NCI-H1930 (cell line): ENCODE measurements at places on chromosomes 13 and 19.

DNA sequence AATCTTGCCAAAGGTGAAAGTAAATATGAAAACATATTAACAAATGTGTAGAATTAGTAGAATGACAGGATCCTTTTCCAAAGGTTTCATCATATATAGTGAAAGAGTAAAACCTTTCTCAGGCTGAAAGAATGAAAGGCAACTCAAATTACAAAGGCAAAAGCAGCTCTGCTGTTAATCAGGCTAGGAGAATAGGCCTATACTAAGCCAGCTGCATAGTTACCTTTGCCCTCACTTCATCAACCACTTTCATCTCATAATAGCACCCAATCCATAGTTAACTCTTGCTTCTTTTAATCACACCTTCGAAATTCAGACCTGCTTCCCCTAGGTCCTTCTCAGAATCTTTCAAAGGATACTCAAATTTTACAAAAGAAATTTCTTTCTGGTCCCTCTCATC, 1167.6 kb upstream of the ATXN8OS start:
- DNase-seq: no peak

DNA sequence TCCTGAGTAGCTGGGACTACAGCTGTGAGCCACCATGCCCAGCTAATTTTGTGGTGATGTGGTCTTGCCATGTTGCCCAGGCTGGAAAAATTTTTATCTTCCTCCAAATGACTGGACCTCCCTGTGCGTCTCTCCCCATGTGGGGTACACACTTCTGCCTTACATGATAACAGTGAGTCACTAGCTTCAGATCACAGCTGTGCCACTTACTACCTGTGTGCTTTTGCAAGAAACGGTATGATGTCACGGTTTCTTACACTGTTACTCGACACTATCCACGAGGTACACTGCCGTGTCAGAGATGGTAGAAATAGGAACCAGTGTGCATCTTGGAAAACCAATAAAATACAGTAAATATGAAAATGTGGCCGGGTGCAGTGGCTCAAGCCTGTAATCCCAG, 17.5 kb upstream of the ZNF414 start:
- no peak for DNase-seq

DNA sequence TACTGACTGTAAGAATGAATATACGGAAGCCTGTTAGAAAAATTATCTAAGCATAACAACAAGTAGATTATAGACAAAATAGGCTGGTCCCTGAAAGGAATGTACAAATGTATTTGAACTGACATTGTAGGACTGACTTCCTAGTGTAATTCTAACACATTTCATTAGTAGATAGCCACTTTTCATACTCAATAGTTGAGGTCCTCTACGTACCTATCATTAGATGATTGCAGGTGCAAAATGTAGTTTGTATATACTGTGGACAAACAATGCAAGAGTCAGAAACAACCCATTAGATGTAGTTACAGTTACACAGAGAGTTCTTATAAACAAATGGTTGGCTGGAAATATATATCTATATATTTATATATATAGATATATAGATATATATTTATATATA, 402.3 kb upstream of the SLITRK6 start:
- DNase-seq: no peak

DNA sequence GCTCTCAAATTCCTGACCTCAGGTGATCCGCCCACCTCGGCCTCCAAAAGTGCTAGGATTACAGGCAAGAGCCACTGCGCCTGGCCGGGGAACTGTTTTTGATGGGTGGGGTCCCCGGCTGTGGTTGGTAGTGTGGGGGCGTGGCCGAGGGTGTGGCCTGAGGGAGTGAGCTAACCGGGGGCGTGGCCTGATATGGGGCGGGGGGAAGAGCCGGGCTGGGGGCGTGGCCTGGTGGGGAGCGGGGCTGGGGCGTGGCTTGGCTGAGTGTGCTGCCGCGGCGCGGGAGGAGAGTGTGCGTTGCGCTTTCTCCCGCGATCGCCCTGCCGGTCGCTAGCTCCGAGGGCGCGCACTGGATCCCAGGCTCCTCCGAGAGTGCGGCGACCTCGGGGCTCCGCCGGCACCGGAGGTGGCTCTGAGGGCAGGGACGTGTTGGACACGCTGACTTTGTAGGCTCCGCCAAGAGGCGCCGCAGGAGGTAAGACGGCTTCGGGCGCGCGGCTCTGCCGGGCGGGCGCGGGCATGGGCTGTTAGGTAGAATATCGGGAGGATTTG, at the start of gene SPATA13:
Gene SPATA13 (plus strand): TSS at position 263 of the 552 bp plus-strand sequence. CDS start 62,210 bp downstream, outside the sequence.
- peak; percentile 91 for DNase-seq

- peak; percentile 35 for DNase-seq
Observed at GRCh38 chr19:19145684-19146608, 7.7 kb upstream of the TMEM161A start.

GRCh38 chr13:113742000-113742441, 17.0 kb upstream of the TMEM255B start:
- DNase-seq: no peak

DNA sequence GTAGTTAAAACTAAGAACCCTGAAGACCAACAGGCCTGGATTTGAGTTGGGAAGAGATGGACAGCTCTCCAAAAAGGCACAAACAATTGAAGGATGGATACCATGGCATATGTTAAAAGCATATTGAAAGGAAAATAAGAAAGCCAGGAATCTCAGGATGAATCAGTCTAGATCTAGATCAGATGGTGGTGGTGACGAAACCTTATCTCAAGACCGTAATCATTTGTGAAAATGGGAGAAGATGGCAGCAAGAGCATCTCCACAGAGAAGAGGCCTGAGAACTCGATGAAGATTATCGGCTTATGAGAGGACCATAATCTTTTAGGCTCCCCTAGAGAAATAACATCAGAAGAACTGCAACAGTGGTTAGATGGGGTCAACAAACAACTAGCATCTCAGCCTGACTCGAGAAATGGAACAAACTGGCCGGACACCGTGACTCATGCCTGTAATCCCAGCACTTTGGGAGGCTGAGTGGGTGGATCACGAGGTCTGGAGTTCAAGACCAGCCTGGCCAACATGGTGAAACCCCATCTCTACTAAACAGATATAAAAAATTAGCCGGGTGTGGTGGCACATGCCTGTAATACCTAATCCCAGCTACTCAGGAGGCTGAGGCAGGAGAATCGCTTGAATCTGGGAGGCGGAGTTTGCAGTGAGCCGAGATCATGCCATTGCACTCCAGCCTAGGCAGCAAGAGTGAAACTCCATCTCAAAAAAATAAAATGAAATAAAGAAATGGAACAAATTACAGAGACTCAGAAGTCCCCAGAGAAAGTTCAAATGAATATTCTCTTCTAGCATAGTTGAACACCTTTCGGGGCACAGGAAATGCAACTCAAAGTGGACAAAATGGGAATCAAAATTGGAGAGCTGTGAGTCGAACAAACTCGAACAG, 47.6 kb downstream of the FOXO1 start:
- DNase-seq: no peak

- DNase-seq: no peak
Observed at GRCh38 chr13:63855457-63856118, 2439.9 kb upstream of the PCDH20 start.

GRCh38 chr19:38361633-38362075, 12.7 kb upstream of the PSMD8 start:
- DNase-seq: peak; percentile 91

- no peak for DNase-seq
Observed at GRCh38 chr13:76438050-76438449, 448.2 kb downstream of the KCTD12 start.

GRCh38 chr19:2663920-2664571, 38.4 kb downstream of the GNG7 start:
- no peak for DNase-seq

DNA sequence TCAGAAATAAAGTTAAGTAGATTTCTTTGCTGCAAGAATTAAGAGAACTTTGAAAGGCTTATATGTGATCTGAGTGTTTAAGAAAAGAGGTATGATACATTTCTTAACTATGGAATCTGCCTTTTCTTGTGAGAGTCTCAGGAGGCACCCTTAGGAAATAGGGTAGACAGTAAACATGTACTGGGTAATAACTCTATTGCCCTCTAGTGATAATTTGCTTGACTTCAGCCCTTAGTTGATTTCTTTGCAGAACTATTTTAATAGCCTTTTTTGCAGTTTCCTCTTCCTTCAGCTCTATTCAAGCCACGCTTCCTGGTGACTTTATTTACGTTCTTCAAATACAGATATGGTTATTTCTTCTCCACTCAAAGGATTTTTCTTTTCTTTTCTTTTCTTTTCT, 37.0 kb upstream of the CCNA1 start:
- DNase-seq: no peak

GRCh38 chr13:98688373-98688772, 64.1 kb downstream of the SLC15A1 start:
- no peak for DNase-seq

DNA sequence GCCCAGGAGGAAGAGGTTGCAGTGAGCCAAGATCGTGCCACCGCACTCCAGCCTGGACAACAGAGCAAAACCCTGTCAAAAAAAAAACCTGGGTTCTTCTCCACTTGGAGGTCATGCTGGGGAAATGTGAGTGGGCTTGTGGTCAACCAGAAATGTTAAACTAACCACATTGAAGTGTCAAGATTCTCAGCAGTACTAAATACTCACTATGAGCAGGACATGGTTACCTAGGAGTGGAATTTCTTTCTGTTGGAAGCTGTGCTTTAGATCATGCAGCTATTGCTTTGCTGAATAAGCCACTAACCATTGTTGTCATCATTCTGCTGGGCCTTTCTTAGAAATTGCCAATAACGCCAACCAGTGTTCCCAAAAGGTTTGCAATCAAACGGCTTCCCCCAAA, 253.3 kb upstream of the TSHZ3 start:
- no peak for DNase-seq

DNA sequence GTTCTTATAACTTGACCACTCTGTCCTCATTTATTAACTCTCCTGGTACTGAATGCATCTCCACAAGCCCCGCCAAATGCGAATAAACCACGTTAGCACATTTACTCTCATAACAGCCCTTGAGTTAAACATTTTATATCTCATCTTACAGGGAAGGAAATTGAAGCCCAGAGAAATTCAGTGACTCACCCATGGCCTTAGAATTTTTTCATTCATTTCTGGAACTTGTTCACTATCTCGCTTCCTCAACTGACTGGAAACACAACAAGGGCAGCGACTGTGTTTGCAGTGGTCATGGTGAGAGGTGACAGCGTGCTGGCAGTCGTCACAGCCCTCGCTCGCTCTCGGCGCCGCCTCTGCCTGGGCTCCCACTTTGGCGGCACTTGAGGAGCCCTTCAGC, 39.5 kb downstream of the SERP2 start:
- no peak for DNase-seq

GRCh38 chr19:38551450-38551813, 66.3 kb downstream of the MAP4K1 start:
- DNase-seq: no peak

DNA sequence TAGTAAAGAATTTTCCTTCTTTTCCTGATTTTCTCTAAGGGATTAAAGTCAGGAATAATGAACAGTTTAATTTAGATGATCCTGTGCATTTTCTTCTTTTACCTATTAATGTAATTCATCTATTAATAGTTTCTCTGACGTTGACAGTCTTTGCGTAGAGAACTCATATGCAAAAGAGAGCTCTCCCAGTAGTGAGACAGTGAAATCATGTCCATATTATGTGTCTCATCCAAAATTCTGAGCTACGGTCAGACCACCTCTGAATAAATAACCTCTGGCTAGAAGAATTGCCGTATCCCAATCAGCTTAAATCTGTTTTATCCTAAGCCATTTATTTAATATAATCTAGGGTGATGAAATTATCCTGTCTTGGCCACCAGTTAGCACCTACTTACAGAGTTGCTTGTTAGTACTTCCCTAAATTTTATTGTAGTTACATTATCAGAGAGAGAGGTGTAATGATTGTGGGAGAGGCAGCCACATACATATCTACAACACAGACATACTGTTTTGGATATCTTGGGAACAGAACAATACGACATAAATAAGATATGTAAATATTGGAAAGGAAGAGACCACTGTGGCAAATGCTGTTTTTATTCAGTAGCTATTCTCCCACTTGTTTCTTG, 30.7 kb downstream of the PDS5B start:
- no peak for DNase-seq

- no peak for DNase-seq
Observed at GRCh38 chr13:40777809-40778175, 6.8 kb upstream of the MRPS31 start.

GRCh38 chr19:17211547-17212446, 3.4 kb upstream of the USE1 start:
- no peak for DNase-seq

DNA sequence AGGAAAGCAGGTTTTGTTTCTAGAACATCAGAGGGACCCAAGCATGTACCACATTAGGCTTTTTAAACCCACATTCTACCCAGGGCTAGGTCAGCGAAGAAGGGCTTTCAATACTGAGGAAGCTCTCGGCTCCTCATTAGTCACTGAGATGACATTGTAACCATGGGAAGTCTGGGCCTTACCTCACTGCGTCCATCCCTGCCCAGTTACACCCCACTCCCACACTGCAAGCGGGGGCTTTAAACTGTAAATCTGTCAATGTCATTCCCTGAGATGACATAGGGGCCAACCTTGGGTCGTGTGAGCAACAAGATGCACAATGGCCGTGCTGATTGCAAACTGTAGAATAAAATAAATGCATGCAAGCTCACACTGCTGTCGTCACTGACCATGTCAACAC, 21.7 kb upstream of the TFDP1 start:
- no peak for DNase-seq

DNA sequence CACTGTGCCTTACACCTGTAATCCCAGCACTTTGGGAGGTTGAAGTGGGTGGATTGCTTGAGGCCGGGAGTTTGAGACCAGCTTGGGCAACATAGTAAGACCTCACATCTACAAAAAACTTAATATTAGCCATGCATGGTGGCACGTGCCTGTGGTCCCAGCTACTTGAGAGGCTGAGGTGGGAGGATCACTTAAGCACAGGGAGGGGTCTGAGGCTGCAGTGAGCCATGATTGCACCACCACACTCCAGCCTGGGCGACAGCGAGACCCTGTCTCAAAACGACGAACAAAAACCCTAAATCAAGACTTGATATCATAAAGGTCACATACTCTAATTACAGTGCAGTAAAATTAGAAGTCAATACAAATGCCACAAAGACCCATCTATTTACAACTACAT, 17.4 kb downstream of the SLC7A9 start:
- DNase-seq: no peak

DNA sequence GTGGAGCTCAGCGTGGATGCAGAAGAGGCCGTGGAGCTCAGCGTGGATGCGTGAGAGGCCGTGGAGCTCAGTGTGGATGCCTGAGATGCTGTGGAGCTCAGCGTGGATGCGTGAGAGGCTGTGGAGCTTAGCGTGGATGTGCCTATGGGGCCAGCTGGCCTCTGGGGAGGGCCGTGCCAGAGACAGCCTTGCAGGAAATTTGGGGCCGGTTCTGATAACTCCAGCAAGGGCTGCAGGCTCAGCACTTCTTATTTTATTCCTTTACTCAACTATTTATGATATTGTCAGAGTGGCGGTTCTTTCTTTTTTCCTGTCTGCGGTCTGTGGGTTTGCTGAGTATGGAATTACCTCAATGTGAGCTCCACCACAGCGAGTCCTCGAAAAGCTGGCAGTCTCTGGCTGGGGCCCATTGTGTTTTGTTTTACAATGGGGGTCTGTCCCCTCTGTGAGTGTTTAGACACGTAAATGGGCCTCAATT, 17.8 kb upstream of the TMEM255B start:
- no peak for DNase-seq

- DNase-seq: no peak
Observed at GRCh38 chr13:114099191-114099590, 33.2 kb downstream of the RASA3 start.

- no peak for DNase-seq
Observed at GRCh38 chr19:1112268-1113029, 8.7 kb downstream of the GPX4 start.

GRCh38 chr19:17045907-17046502, 19.4 kb upstream of the CPAMD8 start:
- no peak for DNase-seq
